ENCODE measurements at places on chromosomes 5 and 9.

- no peak for DNase-seq
These were observed 75.0 kb upstream of the TNC start for GRCh38 chr9:115192835-115193525.

GRCh38 chr5:83370957-83371356 lies 100.6 kb upstream of the VCAN start:
- no peak for DNase-seq

GRCh38 chr9:14313378-14313940 lies 482 bp downstream of the NFIB start:
- no peak for DNase-seq

DNA sequence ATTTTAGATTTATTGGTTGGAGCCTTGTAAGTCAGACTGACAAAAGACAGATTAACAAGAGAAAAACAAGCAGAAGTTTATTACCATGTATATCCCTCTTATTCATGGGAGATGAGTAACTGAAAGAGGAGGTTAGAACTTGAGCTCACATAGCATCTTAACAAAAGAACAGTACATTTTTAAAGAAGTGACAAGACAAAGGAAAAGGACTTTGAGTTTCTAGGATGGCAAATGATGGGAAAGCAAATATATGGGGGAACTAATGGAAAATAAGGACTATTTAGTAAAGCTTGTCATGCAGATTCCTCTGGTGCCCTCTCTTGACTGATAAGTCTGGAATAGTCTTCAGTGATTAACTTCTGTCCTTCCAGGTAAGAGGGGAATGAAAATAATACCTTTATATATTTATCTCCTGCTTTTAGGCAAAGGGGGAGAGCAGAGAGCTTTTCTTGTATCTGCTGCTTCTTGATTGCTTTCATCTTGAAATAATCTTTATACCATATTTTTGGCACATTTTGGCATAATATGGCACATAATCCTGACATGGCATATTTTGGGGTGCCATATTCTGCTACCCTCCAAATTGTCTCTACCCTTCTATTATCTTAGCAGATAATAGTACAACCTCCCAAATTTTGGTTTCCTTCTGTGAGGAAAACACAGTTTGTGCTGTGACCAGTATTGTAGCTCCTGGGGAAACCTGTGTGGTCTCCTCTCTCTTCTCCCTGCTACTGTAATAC lies 206.8 kb downstream of the TMC1 start:
- no peak for DNase-seq

DNA sequence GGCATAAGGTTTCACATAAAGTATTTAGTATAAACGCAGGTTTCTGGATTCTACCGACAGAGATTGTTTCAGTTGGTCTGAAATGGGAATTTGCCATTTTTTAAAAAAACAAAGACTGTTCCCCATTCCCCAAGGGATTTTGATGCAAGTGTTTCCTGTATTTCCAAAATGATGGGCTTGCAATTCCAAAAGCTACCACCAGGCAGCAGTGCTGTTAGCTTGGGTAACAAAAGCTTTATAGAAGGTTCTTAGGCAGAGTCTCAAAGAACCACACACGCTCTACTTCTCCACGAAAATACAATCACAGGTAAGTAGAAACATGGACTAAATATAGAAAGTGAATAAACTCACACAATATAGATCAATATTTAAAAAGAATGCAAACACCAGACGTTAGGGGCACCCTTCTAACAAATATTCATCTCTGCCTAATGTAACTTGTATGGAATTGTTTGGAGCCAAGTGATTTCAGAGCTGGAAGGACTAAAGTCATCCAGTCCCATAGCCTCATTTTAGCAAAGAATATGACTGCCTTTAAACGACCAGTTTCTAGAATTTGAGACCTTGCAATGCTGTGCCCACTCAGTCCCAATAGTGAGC lies 154.3 kb downstream of the SPOCK1 start:
- peak; percentile 61 for DNase-seq

GRCh38 chr5:90223756-90224155 lies 185.8 kb downstream of the CETN3 start:
- no peak for DNase-seq

- DNase-seq: no peak
These were observed 33.5 kb downstream of the OR1J1 start for GRCh38 chr9:122444041-122444733.

DNA sequence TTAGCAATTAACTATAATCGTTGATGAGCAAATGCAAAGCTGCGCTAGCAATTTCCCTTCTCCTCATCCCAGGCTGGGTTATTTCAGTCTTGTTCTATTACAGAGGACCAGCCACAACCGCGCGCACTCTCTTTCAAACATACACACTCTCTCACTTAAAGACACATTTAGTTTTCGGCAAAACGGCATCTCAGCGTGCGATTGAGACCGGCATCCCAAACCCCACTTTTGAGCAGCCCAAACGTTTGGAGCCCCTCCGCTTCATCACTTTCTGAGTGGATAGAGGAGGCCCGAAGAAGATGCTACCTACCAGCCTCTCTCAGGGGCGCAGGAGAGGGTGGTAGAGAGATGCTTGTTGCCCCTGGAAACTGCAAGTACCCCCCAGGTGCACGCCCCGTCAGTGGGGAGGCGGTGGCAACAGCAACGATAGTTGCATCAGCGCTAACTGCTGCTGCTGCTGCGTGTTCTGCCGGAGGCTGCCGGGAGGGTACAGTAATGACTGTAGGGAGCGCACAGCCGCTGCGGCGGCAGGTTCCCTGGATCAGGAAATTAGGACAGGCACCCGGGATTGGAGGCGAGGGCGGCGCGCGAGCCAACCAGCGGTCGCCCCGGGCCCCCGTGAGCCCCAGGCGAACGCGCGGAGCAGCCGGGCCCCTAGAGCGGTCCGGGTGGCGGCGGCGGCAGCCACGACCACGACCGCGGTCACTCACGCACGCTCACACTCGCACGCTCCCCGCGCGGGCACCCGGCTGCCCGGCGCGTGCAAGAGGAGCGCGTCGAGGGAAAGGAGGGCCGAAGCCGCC lies 467 bp upstream of the VLDLR start:
- no peak for DNase-seq

- DNase-seq: no peak
These were observed 4.3 kb downstream of the SMIM33 start for GRCh38 chr5:139474890-139475791.

DNA sequence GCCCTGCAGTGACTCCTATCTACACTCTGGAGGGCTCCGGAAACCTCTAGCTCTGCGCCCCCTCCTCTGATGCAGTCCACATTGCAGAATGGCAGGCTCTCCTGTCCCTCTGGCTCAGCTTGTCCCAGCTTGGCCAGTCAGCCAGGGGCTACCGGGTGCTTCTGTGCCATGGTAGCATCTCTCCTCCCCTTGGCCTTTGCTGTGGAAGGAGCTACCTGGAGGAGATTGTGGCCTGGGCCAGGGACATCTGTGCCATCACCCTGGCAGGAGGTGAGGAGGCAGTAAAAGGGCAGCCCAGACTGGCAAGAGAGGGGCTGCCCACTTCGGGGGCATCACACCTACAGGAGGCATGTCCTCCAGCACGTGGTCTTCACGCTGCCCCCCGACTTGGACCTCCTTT lies 38.1 kb upstream of the FCN1 start:
- DNase-seq: no peak

GRCh38 chr5:147617711-147618350 lies 108.0 kb upstream of the DPYSL3 start:
- no peak for DNase-seq

DNA sequence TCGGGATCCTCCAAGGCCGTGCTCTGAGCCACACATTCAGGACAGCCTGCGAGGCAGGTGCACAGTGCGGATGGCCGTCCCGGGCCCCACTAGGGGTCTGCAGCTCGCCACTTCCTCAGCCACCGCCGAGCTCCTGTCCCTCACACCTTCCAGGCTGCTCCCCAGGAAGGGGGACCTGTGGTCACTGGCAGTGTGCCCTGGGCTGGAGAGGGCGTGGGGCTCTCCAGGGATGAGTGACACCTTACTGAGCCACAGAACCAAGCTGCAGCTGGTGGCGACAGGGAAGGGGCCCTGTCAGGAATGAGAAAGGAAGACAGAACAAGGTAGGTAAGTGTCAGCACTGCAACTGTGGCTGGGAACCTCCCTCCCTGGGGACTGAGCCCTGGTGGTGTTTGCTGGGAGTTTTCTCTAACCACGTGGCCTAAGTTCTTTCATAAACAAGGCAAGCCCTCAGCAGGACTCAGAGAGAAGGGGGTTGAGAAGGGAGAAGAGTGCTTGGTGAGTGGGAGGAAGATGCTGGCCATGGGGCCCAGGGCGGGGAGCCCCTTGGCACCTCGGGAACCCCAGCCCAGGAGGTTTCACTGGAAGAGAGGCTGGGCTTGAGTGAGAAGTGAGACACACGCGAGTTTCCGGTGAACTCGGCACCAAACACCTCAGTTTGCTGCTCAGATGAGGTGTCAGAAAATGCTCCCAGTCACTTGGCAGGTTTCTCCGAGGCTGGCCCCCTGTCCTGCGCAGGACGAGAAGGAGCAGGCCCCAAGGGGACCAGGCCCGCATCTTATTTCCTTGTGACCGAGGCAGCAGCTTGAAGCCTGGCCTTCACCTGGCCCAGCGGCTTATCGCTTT lies 5.2 kb downstream of the IL13 start:
- DNase-seq: no peak

- no peak for DNase-seq
These were observed 119.5 kb downstream of the COL23A1 start for GRCh38 chr5:178470760-178471025.

DNA sequence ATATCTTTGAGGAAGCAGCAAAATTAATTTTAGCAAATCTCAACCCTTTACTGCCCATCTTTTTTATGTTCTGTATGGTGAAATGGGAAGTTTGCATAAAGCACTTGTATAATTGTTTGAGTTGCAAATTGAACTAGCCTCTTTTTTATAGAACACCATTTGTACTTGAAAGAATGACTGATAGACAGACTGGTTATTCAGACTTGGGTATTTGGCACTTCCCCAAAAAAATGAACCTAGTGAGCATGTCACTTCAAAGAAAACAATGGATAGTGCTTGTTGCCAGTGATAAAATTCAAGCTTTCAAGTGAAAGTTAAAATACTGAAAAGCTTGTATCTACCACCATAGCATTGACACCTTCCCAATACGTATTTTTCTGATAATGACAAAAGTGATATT lies 115.8 kb downstream of the ERCC6L2 start:
- no peak for DNase-seq

DNA sequence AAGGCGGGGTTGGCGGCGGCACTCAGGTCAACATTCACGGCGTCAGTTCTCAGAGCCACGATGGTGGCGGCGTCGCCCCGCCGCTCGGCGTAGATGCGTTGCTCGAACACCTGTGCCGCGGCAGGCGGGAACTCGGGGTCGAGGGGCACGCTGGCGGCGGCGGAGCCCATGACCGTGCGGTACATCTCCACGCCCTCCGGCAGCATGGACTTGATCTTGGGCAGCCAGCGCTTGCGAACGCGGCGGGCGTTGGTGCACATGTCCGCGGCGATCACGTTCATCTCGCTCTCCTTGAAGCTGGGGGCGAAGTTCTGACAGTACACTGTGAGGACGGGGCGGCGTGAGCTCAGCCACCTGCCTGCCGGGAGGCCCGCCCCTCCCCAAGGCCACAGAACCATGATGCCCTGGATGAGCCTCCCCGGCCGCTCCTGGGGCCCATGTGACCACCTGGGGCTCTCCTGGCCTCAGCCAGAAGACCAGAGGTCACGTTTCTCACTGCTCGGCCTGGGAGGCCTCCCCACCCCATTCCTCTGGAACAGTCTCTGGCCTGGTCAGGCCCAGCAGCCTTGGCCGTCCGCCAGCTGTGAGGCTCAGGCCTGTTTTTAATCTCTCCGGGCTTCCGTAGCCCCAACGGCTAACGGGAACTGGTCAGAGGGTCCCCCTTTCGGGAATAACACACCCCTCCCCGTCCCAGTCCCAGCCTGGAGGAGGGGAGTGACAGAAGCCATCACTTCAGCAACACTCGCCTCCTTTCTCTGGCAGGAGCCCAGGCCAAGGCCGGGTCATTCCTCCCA lies 50.7 kb upstream of the UBAC1 start:
- DNase-seq: no peak

GRCh38 chr5:114362197-114362976 lies 517 bp downstream of the KCNN2 start:
- DNase-seq: no peak

DNA sequence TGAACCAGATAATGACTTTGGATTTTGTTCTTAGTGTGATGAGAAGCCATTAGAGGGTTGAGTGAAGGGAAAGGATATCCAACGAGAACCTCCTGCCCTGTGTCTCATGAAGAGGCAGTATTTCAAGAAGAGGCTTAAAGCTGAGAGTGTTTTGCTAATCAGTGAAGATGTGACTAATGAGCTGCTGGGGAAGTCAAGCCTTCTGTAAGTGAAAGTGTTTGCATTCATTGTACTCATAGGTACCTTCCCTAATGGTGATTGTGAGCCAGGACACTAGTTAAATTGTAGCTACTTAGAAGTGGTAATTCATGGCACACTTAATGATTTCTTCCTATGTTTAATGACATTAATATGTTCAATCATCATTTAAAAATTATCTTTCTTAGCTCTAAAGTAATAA lies 23.7 kb downstream of the PIP5K1B start:
- DNase-seq: no peak

DNA sequence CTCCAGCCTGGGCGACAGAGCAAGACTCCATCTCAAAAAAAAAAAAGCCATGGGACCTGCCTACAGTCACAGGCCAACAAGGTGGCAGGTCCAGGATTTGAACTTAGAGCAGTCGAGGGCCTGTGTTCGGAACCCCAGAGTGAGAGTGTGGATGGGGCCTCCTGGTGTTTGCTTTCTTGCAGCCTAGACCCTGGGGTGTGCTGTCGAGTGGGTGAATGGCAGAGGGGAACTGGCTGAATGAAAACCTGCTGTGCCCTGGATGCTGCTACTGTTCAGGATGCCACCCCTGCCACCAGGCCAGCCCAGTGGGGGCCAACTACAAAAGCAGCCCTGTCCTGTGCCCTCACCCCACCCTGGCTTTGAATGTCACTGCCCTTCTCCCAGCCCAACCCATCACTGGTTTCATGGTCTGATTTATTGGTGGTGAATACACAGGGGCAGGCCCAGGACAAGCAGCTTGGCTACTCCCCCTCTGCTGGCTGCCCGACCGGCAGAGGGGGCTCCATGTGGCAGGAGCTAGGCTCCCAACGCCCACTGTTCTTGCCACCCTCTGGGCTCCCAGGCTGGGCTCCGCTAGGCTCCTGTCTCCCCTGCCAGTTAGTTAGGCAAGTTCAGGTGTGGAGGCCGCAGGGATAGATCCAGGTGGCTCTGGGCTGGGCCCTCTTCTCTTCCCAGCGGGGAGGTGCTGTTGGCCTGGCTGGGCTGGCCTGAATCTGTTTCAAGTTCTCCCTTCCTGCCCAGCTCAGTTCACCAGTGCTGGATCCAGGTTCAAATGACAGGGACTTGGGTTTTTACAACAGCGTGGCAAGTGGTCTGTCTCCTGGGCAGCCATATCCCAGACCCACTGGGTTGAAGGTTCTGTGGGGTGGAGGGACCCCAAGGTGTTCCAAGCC lies 12.2 kb downstream of the FPGS start:
- DNase-seq: no peak

GRCh38 chr5:42274913-42275312 lies 148.3 kb upstream of the GHR start:
- no peak for DNase-seq

DNA sequence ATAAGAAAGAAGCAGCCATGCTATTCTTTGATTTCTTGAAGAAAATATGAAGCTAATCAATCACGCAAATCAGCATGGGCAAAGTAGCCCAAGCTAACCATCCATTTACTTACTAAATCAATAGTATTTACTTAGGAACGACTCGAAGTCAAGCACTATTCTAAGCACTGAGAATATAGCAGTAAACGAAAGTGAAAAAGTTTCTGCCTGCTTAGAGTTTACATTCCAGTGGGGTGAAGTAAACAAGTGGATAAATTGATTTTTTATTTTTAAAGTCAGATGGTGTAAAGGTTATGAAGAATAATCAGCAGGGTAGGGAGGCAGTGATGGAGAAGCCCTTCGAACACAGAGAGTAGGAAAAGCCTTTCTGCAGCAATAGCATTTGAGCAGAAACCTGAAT lies 5.5 kb downstream of the TSTD2 start:
- DNase-seq: no peak
